HuH-7 (cell line): ENCODE measurements at places on chromosomes 12 and 14.

DNA sequence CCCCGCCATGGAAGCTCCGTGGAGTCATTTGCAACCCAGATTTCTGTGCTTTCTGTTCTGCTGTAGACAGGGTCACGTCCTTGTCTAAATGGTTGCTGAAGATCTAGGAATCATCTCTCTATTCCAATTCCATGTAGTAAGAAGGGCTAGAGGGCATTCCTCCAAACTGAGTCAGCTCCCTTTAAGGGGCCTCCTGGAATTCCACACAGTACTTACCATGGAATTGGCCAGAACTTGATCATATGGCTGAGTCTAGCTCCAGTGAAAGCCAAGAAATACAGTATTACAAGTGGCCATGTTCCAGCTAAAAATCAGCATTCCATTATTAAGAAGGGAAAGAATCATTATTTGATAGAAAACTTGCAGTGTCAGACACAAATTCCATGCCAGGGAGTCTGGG, 171.9 kb downstream of the PRKCH start:
- DNase-seq = no peak

DNA sequence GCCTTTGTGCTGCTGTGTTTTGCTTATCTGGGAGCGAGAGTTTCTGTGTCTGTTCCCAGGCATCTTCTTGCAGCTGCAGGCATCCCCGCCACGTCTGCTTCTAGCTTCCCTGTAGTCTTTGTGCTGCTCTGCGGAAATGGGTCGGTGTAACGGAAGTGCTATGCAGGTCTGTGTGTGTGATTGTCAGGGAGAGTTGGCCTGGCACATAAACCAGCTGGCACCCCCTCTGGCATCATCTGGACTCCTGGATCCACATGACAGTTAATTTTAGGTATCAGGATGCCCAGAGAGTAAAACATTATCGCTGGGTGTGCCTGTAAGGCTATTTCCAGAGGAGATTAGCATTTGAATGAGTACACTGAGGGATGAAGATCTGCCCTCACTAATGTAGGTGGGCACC, 9.4 kb upstream of the OASL start:
- DNase-seq = no peak

GRCh38 chr14:86012461-86012860, 482.5 kb downstream of the FLRT2 start:
- DNase-seq = no peak

- DNase-seq = no peak
These were observed 243.1 kb downstream of the AKAP6 start for GRCh38 chr14:32571995-32572866.
